Panc1 (cell line): ENCODE measurements at places on chromosomes 12 and 14. TPM values are rescaled to one million over a fixed set of nuclear protein-coding genes. Genes with fewer than 3 reads are reported as not detected.

GRCh38 chr12:81141217-81141616 is 63.3 kb downstream of the ACSS3 start:
- H3K4me1 ChIP-seq, result no peaks in the 10 kb centered on the region
- no peak overlapping the region for H3K27ac ChIP-seq
- no peaks in the 10 kb centered on the region for H3K27me3 ChIP-seq

DNA sequence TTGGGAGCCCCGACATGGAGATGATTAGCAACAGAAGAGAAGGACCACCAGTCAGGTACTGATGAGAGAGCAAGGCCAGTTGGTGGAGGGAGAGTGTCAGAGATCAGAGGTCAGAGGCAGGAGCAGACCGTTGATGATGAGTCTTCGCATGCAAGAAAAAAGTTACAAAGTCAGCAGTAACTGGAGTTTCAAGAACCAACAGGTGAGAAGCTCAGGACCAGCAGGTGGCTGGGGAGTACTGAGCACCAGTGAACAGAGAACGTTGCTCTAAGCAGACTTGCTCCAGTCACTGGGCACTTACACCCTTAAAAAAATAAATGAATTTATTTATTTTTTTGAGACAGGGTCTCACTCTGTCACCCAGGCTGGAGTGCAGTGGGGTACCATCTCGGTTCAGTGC is 44.5 kb upstream of the KCNA1 start:
- DNase-seq, result no peak
- no peaks in the 10 kb centered on the region for H3K4me1 ChIP-seq

GRCh38 chr14:89540009-89540829 is 123.2 kb upstream of the FOXN3 start:
- no peaks in the 10 kb centered on the region for H3K4me1 ChIP-seq
- H3K27me3 ChIP-seq, result no peaks in the 10 kb centered on the region
- H3K36me3 ChIP-seq, result no peaks in the 10 kb centered on the region
- no peak overlapping the region for H3K4me3 ChIP-seq

GRCh38 chr14:83559721-83560120 is 1970.2 kb upstream of the FLRT2 start:
- no peak for DNase-seq
- H3K36me3 ChIP-seq, result no peaks in the 10 kb centered on the region
- no peaks in the 10 kb centered on the region for H3K27me3 ChIP-seq

GRCh38 chr12:64724201-64724745 is 34.9 kb downstream of the GNS start:
- H3K36me3 ChIP-seq, result peaks cover 9% of the 10 kb centered on the region
- H3K4me3 ChIP-seq, result no peak overlapping the region
- no peaks in the 10 kb centered on the region for H3K4me1 ChIP-seq

DNA sequence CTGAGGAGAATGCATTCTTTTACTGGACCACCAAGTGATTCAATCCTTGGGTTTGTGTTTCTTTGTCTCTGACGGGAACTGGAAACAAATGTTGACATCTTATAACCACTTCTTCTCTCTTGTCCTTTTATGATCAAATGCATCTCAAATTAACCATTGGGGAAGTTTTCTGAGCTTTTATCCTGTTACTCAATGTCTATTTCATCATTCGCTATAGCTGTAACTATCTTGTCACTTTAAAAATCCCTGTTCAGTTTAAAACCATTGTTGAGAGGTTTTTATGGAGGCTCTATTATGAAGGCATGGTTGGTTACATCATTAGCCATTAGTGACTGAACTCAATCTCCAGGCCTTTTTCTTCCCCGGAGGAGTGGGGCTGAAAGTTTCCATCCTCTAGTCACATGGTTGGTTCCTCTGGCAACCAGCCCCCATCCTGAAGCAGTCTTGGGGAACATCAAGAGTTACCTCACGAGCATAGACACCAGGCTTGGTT is 2.7 kb upstream of the CLEC6A start:
- H3K27me3 ChIP-seq, result no peaks in the 10 kb centered on the region; the same call in 1 of the 2 replicates
- no peaks in the 10 kb centered on the region for H3K4me1 ChIP-seq
- no peak overlapping the region for H3K4me3 ChIP-seq
- DNase-seq, result no peak

GRCh38 chr12:2719392-2719791 is 75.4 kb upstream of the FKBP4 start:
- no peak for DNase-seq
- H3K36me3 ChIP-seq, result no peaks in the 10 kb centered on the region
- H3K4me1 ChIP-seq, result no peaks in the 10 kb centered on the region
- peaks cover 1% of the 10 kb centered on the region; the same call in 1 of the 2 replicates for H3K27me3 ChIP-seq

GRCh38 chr14:33756833-33757232 is 194.0 kb downstream of the EGLN3 start:
- no peak overlapping the region for H3K4me3 ChIP-seq
- no peaks in the 10 kb centered on the region for H3K36me3 ChIP-seq
- DNase-seq, result no peak
- H3K4me1 ChIP-seq, result no peaks in the 10 kb centered on the region
- H3K27me3 ChIP-seq, result no peaks in the 10 kb centered on the region
- H3K27ac ChIP-seq, result no peak overlapping the region

DNA sequence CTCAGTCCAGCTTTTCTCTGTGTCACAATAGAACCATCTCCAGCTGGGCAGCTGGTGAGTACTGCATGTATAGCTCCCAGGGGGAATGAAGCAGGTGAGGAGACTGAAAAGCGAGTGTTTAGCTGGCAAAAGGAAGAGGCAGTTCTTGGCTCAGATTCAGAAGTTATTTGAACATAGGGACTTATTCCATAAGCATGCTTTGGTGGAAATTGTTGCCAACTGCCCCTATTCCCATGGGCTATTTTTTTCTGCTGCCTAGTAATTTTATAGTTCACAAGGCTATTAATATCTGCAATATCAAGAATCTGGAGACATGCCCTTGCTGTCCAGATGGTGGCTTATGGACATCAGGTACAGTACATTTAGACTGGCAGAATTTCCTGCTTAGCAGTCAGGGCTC is 1112.7 kb downstream of the LRFN5 start:
- H3K27me3 ChIP-seq, result no peaks in the 10 kb centered on the region
- H3K4me3 ChIP-seq, result no peak overlapping the region
- no peaks in the 10 kb centered on the region for H3K36me3 ChIP-seq
- H3K4me1 ChIP-seq, result no peaks in the 10 kb centered on the region
- no peak for DNase-seq
- H3K27ac ChIP-seq, result no peak overlapping the region

DNA sequence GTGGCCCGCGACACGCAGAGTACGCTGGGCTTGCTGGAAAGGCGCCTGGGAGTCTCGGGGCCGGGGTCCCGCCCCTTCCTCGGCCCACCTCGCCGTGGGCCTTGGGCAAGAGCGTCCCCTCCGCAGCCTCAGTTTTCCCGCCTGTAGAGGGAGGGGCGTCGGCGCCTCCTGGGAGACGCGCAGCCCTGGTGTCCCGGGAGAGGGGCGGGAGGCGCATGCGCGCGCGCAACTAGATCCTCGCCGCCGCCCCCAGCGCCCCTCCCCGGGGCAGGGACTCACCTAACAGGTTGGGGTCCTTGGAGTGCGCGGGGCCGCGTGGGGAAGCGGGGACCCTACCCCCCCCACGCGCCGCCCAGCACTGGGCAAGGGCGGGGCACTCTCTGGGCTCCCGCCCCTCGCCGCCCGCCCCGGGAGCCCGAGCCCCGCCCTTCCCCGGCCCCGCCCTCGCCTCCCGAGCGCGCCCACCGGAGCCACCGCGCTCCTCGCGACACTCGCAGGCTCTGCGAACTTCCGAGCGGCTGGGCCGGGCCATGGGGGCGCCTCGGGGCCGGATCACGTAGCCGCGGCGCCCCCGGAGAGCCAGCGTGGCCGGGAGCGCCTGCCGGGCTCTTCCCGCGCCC is at the start of gene KIF26A:
Gene KIF26A (plus strand): TSS at position 490 of the 620 bp plus-strand sequence. CDS start 136 bp downstream, outside the sequence.
- H3K4me3 ChIP-seq, result peak within 1 kb of the TSS; percentile 46
- no peak within 1 kb of the TSS for H3K27ac ChIP-seq
- H3K36me3 ChIP-seq, result no peaks in the 10 kb centered on the region; the same call in 1 of the 2 replicates
- no peaks in the 10 kb centered on the region; the same call in 1 of the 2 replicates for H3K27me3 ChIP-seq
- no peaks in the 10 kb centered on the region; the same call in 1 of the 2 replicates for H3K4me1 ChIP-seq
- DNase-seq, result no peak

DNA sequence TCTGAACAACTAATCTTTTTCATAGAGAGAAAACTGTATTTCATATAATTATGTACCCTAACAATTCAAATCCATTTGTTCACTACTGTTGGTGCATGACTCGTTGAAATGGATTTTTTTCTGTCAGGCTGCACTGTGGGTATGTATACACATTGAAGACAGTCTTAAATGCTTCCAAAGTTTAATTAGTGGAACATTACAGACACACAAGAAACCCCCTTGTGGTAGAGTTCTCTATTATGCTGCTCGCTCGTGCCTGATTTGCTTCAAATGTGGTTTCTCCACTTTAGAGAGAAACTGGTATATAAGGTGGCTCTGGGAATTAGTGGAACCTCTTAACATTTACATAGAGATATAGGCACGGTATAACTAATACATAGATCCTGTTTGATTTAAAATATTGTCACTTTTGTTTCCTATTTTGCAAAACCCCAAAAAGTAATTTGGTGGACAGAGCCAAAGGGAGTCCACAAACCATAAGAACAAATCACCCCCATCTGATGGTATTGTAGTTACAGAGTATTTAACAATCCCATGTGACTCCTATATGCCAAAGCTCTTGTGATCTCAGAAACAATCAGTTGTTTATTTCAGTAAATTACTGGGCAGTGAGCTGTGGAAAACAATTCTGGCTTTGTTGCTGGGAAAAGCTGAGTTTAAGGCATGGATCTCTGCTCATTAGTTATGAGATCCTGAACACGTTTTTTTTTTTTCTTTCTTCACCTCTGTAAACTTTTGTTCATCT is 159.5 kb downstream of the BRMS1L start:
- no peaks in the 10 kb centered on the region for H3K36me3 ChIP-seq
- no peak overlapping the region for H3K27ac ChIP-seq
- no peaks in the 10 kb centered on the region for H3K27me3 ChIP-seq
- H3K4me3 ChIP-seq, result no peak overlapping the region
- no peak for DNase-seq

- H3K27me3 ChIP-seq, result no peaks in the 10 kb centered on the region
- no peaks in the 10 kb centered on the region for H3K36me3 ChIP-seq
- no peak overlapping the region for H3K4me3 ChIP-seq
- H3K4me1 ChIP-seq, result no peaks in the 10 kb centered on the region
- no peak for DNase-seq
- H3K27ac ChIP-seq, result no peak overlapping the region
Observed at GRCh38 chr14:96191353-96191752, 13.3 kb upstream of the BDKRB2 start.

DNA sequence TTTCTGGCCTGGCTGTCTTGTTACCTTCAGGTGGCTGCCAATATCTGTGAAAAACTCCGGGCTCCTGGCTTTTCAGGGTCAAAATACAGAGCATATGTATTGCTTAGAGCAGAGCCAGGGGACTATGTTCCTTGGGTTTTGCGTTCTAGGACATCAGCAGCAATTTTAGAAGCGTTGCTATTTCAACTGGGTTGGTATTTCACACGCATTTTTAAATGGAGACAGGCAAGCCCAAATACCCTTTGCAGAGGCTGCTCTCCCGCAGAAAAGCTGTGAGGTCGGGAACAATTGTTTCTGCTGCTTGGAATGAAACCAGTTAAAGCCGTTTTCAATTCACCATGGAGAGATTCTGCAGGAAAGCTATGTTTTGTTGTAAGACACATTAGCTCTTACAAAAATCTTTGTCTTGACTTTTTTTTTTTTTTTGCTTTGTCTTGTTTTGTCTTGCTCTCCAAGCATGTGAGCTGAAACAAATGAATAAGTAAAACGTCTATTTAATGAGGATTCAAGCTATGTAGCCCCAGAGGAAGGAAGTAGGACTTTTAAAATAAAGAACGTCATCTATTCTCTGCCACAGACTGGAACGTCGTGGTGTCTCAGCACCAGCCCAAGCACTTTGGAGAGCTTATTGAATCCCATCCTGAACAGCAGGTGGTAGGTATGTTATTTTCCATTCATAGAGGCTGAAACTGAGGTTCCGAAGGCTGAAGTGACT is 181.0 kb upstream of the TBX3 start:
- no peaks in the 10 kb centered on the region for H3K36me3 ChIP-seq
- H3K27ac ChIP-seq, result no peak overlapping the region
- no peaks in the 10 kb centered on the region for H3K27me3 ChIP-seq
- no peaks in the 10 kb centered on the region for H3K4me1 ChIP-seq

- no peaks in the 10 kb centered on the region for H3K4me1 ChIP-seq
- no peak overlapping the region for H3K4me3 ChIP-seq
- no peaks in the 10 kb centered on the region for H3K27me3 ChIP-seq
- no peaks in the 10 kb centered on the region for H3K36me3 ChIP-seq
Observed at GRCh38 chr12:19088606-19089005, 40.9 kb upstream of the PLEKHA5 start.

DNA sequence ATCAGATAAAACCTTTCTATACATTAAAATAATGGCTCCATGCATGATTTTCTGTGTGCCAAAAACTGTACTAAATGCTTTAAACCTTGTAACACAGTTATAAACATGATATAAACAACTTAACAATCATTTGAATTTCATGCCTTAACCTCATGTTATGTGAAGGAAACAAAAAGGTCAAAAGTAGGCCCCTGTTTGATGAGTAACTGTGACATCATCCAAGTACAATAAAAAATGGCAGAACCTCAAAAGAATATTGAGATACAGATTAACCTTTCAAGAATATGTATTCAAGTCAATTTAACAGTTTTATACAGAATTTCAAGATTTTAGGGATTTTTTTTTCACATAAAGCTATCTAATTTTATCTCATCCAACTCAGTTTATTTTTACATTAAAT is 310.7 kb upstream of the DCN start:
- H3K27ac ChIP-seq, result no peak overlapping the region
- no peak overlapping the region for H3K4me3 ChIP-seq
- no peaks in the 10 kb centered on the region for H3K36me3 ChIP-seq
- no peaks in the 10 kb centered on the region for H3K27me3 ChIP-seq
- no peak for DNase-seq

DNA sequence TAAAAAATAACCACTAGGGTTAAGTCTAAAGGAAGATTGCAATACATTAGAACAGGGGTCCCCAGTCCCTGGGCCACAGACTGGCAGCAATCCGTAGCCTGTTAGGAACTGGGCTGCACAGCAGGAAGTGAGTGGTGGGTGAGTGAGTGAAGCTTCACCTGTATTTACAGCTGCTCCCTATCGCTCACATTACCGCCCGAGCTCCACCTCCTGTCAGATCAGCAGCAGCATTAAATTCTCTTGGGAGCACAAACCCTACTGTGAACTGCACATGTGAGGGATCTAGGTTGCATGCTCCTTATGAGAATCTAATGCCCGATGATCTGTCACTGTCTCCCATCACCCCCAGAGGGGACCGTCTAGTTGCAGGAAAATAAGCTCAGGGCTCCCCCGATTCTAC is 15.5 kb downstream of the ADGRD1 start:
- H3K4me3 ChIP-seq, result no peak overlapping the region
- H3K4me1 ChIP-seq, result no peaks in the 10 kb centered on the region; the same call in 1 of the 2 replicates
- H3K36me3 ChIP-seq, result no peaks in the 10 kb centered on the region
- H3K27ac ChIP-seq, result no peak overlapping the region
- no peak for DNase-seq
- peaks cover 13% of the 10 kb centered on the region for H3K27me3 ChIP-seq

GRCh38 chr14:45083617-45083975 is 320 bp upstream of the PRPF39 start:
- H3K4me3 ChIP-seq, result peak overlapping the region; percentile 85
- peaks cover 8% of the 10 kb centered on the region for H3K4me1 ChIP-seq
- peaks cover 8% of the 10 kb centered on the region for H3K36me3 ChIP-seq
- H3K27ac ChIP-seq, result peak overlapping the region; percentile 94
- H3K27me3 ChIP-seq, result no peaks in the 10 kb centered on the region
- DNase-seq, result no peak

Gene CLECL1
- total RNA-seq, result not detected

Gene ALDH2
- total RNA-seq, result 9.0 TPM

Gene SERPINA9
- not detected for total RNA-seq
